Activated CD4-positive, alpha-beta T cell treated with anti-CD3 and anti-CD28 coated beads for 24 hours (primary cell): ENCODE measurements at places on chromosomes 3 and 15.

- no peak for DNase-seq
These were observed 46.5 kb downstream of the SYNPR start for GRCh38 chr3:63324621-63325020.

- no peak for DNase-seq
These were observed 59.7 kb upstream of the MAGI1 start for GRCh38 chr3:66098436-66098835.

GRCh38 chr15:61115241-61115640 is 113.9 kb downstream of the RORA start:
- no peak for DNase-seq

GRCh38 chr3:5186858-5187155 is 700 bp upstream of the EDEM1 start:
- no peak for DNase-seq

DNA sequence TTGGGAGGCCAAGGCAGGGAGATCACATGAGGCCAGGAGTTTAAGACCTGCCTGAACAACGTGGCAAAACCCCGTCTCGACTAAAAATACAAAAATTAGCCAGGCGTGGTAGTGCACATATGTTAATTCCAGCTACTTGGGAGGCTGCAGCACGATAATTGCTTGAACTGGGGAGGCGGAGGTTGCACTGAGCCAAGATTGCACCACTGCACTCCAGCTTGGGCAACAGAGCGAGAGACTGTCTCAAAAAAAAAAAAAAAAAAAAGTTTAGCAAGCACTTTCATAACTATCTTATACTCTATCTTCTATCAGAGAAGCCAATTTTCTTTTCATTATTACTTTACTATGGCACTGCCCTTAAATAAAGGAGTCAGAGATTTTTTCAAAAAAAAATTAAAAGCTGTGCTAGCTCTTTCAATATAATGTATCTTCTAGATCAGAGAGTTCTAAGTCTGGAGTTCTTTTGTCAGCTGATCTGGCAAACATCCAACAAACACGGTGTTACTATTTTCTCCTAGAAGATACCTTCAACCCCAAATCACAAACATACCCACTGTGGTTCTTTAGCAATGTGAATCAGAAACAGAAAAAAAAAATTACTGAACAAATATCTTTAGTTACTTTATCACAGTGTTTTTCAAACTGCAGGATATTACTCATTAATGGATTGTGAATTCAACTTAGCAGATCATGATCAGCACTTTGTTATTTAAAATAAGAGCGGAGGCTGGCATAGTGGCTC is 3.0 kb downstream of the ZNF770 start:
- DNase-seq, result no peak

GRCh38 chr3:49529567-49529966 is 24.7 kb upstream of the BSN start:
- DNase-seq, result no peak

- no peak for DNase-seq
These were observed 158.0 kb downstream of the CLSTN2 start for GRCh38 chr3:140092848-140093536.

- no peak for DNase-seq
These were observed 131.0 kb downstream of the PDZRN3 start for GRCh38 chr3:73493543-73494308.

GRCh38 chr15:40204100-40204499 is 34.8 kb upstream of the PAK6 start:
- DNase-seq, result no peak

DNA sequence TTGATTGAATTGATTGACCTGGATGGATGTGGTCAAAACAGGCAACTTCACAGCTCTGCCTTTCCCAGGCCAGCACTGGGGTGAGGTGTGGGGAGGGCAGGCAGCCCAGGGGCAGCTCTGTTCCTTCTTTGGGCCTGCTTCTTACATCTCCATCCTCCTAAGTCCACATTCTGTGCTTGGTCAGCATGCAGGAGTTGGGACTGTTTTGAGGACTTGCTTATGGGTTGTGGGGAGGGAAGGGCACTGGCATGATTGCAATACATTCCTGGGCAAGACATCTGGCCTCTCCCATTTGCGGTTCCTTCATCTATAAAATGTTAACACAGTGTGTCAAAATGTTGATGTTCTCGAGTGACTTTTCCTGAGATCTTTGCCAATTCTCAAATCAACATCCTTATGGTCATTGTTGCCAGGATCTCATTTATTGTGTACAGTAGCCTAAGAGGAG is 84.1 kb downstream of the ST6GAL1 start:
- DNase-seq, result no peak

GRCh38 chr3:23085261-23085660 is 117.9 kb upstream of the UBE2E2 start:
- no peak for DNase-seq

DNA sequence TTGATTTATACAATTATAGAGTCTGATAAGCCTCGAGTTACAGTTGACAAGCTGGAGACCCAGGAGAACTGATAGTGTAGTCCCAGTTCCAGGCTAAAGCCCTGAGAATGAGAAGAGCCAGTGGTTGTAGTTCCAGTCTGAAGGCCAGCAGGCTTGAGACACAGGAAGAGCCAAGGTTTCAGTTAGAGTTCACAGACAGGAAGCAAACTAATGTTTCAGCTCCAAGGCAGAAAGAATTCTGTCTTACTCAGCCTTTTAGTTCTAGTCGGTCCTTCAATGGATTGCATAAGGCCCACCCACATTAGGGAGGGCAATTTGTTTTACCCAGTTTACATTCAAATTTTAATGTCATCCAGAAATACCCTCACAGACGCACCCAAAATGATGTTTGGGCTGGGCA is 102.7 kb downstream of the CDIN1 start:
- DNase-seq, result no peak

- no peak for DNase-seq
These were observed 11.1 kb downstream of the ADAMTS17 start for GRCh38 chr15:100330629-100331215.

DNA sequence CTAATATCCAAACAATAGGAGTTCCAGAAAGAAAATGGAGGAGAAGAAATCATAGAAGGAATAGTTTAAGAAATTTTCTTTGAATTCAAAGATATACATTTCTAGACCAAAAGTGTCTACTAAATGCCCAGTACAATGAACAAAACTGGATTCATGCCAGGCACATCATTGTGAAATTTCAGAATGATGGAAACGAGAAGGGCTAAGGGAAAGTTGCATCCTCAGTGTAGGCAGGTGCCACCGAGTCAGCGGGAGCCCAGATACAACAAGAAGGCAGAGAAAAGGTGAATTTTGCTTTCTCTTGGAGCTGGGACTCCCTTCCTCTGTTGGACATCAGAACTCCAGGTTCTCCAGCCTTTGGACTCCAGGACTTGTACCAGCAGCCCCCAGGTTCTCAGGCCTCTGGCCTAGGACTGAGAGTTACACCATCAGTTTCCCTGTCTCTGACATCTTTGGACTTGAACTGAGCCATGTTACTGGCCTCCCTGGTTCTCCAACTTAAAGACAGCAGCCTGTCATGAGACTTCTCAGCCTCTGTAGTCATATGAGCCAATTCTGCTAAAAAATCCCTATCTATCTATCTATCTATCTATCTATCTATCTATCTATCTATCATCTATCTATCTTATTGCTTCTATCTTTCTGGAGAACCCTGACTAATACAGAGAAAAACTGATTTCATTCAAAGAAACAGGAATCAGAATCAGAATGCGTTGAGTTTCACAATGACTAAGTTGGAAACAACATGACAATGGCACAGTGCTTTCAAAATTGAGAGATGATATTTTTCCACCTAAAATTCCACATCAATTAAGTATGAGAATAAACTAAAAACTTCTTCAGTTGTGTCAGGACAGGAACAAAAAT is 207.7 kb downstream of the FAM43A start:
- DNase-seq, result no peak

DNA sequence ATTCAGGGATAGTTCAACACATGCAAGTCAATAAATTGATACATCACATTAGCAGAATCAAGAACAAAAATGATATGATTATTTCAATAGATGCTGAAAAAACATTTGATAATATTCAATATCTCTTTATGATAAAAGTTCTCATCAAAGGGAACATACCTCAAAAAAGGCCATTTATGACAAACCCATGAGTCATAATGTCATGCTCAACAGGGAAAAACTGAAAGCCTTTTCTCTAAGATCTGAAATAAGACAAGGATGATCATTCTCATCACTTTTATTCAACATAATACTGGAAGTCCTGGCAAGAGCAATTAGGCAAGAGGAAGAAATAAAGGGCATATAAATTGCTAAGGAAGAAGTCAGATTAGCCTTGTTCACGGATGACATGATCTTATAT is 54.1 kb upstream of the TMEM158 start:
- DNase-seq, result no peak

GRCh38 chr15:83396101-83396500 is 51.0 kb upstream of the SH3GL3 start:
- no peak for DNase-seq

- DNase-seq, result no peak
These were observed 42.5 kb upstream of the KPNA4 start for GRCh38 chr3:160607826-160608225.

- DNase-seq, result no peak
These were observed 8.7 kb downstream of the ATP8B4 start for GRCh38 chr15:50110285-50110684.

- no peak for DNase-seq
These were observed 100.9 kb upstream of the CRBN start for GRCh38 chr3:3280396-3280795.

DNA sequence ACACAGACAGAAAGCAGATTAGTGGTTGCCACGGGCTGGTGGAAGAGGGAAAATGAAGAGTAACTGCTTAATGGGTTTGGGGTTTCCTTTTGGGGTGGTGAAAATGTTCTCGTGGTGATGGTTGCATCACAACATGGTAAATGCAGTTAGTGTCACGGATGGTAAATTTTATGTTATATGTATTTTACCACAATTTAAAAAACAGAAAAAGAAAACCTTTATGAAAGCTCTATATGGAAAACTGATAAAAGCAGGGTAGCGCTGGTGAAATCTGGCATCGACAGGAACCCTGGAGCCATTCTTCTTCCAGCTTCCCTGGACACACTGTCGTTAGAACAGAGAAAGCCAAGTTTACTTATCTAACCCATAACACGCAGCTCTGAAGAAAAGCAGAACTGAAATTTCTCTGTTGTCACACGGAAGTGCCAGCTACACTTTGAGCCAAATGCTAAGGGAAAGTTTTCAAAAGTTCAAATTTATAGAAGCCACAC is 287.7 kb upstream of the NR2F2 start:
- no peak for DNase-seq

GRCh38 chr3:142209655-142210054 is 15.7 kb downstream of the GK5 start:
- no peak for DNase-seq

DNA sequence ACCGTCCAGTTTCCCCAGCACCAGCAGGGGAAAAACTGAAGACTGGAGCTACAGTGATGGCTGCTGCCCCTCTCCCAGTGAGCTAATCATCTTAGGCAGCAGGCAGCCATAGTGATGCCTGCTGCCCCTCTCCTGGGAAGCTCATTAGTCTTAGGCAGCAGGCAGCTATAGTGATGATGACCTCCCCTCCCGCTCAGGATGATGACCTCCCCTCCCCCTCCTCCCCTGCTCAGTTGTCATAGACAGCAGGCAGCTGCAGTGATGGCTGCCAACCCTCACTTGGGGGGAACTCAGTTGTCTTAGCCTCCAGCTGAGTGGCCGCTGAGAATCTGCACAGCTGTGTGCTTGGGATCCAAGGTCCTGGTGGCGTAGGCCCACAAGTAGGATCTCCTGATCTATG is 80.9 kb upstream of the MANF start:
- no peak for DNase-seq

- no peak for DNase-seq
These were observed 113.4 kb downstream of the CCNL1 start for GRCh38 chr3:157046520-157046919.

GRCh38 chr3:42685891-42686820 is 819 bp downstream of the KLHL40 start:
- no peak for DNase-seq
